Stimulated activated CD4-positive, alpha-beta T cell treated with anti-CD3 and anti-CD28 coated beads, Interleukin-15, amount 100 ng/mL, for 24 hours (primary cell): ENCODE measurements at places on chromosomes 12 and 14.

- DNase-seq, result no peak
Observed at GRCh38 chr12:57877876-57878275, 31.3 kb upstream of the CTDSP2 start.

DNA sequence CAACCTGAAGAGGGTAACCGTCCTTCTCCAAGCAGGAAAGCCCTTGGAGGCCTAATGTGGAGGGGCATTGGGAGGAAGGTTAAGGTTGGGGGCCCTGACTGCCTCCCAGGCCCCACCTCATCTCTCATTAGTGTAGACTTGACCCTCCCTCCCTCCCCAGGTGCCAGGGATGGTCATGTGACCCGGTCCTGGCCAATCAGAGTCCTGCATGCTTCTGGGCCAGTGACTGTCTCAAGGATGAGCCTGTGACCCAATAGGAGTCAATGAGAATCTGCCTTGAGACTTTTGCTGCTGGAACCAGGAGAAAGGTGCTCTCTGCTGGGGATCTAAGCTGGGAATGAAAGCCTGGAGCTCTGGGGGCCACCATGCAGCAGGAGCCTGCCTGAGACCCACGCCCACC lies 70.8 kb downstream of the NCOR2 start:
- peak; percentile 35 for DNase-seq

DNA sequence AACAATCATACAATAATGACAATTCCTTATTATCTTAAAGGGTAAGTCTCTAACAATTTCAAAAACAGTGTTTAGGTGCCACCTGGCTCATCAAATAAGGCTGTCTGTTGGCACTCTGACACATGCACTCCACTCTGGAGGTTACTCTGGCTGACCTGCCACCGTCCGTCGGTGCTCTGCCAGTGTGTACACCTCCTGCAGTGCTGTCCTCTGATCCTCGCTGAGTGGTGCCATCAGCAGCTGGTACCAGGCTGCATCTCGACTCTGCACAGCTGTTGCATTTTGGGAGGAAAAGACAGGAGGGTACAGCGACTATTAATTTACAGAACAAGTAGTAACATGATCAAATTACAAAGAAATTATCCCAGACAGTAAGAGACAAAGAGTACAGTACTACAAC lies 63.9 kb downstream of the IPO8 start:
- no peak for DNase-seq

GRCh38 chr12:26122681-26123481 lies 2.0 kb downstream of the BHLHE41 start:
- DNase-seq, result peak; percentile 36

GRCh38 chr14:21023174-21023573 lies 1.7 kb downstream of the NDRG2 start:
- DNase-seq, result no peak

DNA sequence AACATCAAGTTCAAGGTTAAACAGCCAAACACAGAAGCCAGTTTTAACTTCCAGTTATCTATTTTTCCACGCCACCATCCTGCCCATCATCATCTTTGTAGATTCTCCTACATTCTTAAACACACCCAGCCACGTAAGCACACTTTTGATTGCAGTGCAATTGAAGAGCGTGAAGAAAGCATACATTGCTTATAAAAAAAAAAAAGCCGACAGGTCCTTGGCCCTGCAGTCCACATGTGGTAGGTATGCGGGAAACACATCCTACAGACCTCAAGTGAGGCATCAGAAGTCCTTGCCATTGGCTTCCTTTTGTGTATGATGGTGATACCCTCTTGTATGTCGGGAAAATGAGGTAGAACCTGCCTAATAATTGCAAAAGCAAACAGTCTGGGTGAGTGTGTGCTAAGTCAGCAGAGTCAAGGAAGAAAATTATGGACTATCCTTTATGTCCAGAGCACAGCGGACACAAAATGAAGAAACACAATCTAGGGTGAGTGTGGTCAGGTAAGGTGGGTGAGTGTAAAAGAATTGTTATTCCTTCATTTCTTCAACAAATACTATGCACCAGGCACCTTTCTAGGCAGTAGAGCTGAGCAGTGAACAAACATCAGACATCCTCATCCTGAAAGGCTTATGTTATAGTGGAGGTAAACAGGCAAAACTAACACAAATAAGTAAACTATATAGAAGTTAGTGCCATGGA lies 51.5 kb downstream of the EID3 start:
- DNase-seq, result no peak

- no peak for DNase-seq
Observed at GRCh38 chr12:94458877-94459727, 565 bp downstream of the CEP83 start.

DNA sequence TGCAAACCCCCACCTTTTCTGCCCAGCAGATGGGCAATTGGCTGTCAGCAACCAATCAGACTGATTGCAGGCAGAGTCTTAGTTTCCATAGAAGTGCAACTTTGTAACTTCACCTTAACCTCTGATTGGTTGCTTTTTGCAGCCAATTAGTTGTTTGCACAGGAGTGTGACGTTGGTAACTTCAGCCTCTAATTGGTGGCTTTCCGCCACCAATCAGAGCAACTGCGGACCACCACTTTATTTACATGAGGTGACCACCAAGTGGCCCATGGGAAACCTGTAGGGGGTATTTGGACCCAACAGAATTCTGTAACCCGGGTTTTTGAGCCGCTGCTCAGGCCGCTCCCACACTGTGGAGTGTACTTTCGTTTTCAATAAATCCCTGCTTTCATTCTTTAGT lies 32.3 kb downstream of the CDKN1B start:
- no peak for DNase-seq
